Psoas muscle (tissue), 8 donors: ENCODE measurements at places on chromosomes 3 and 15. TPM values are rescaled to one million over a fixed set of nuclear protein-coding genes. Genes with fewer than 3 reads are reported as not detected.

Gene CKMT1A
- total RNA-seq, result not detected

Gene CLDN1
- 0.62 TPM for total RNA-seq

Gene GPR176
- 0.36 TPM for total RNA-seq

Gene ROPN1
- not detected for total RNA-seq

Gene CLDN16
- not detected for total RNA-seq

Gene CTXND1
- not detected for total RNA-seq

Gene DNAH1
- 2.4 TPM for total RNA-seq

Gene LTK
- 0.22 TPM for total RNA-seq

Gene DPH3
- 51.4 TPM for total RNA-seq

- H3K27ac ChIP-seq, result no peak overlapping the region
Observed at GRCh38 chr3:40097131-40098117, 212.1 kb upstream of the EIF1B start.

DNA sequence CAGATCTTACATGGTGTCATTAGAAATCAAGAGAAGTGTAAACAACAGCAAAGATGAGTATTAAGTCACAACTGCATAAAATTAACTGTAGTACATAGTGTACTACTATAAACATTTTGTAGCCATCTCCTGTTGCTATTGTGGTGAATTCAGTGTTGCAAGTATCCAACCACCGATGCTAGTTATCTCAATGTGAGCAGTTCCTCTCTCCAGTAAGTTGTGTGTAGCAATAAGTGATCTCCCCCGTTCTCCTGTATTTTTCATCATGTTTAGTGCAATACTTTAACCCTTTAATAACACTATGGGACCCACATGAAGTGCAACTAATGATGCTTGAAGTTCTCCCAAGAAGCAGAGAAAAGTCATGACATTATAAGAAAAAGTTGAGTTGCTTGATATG, 264.7 kb upstream of the KCNH8 start:
- H3K4me3 ChIP-seq, result no peak overlapping the region
- no peaks in the 10 kb centered on the region for H3K36me3 ChIP-seq
- no peak overlapping the region for H3K27ac ChIP-seq

DNA sequence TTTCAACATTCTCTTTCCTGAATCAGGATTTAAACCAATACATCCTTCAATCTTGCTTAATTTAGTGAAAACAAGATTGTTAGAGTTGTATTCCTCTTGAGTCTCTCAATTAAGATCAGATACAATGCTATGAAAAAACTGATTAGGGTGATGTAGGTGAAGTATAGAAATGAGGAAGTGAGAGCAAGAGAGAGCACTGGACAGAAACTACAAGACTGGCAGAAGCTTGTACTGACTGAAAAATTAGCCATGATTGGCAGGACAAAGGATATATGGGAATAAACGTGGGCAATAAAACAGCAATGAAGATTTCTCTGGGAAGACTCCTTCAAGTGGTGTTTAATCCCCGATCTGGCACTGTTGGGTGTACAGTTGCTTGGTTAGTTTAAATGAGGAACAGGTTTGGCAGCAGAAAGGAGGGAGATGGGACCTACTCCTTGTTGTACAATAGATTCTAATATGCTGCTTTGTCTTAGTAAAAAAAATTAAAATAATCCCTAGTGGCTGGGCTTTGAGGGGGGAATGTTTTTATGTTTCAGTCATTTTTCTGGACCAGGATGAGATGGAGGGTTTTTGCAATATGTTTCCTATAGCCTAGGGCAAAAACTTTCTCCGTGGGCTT, 252.7 kb downstream of the SLC9A9 start:
- no peaks in the 10 kb centered on the region for H3K36me3 ChIP-seq
- H3K27me3 ChIP-seq, result no peaks in the 10 kb centered on the region
- DNase-seq, result no peak
- no peak overlapping the region for H3K4me3 ChIP-seq
- no peak overlapping the region for H3K27ac ChIP-seq

- no peak for DNase-seq
- H3K36me3 ChIP-seq, result no peaks in the 10 kb centered on the region
- H3K4me3 ChIP-seq, result no peak overlapping the region
- H3K27ac ChIP-seq, result no peak overlapping the region
- peaks cover 3% of the 10 kb centered on the region for H3K4me1 ChIP-seq
Observed at GRCh38 chr3:125104639-125105038, 48.8 kb upstream of the HEG1 start.

GRCh38 chr15:39172380-39173281, 408.2 kb upstream of the THBS1 start:
- no peaks in the 10 kb centered on the region for H3K36me3 ChIP-seq
- H3K4me1 ChIP-seq, result no peaks in the 10 kb centered on the region
- no peak for DNase-seq
- no peak overlapping the region for H3K27ac ChIP-seq

DNA sequence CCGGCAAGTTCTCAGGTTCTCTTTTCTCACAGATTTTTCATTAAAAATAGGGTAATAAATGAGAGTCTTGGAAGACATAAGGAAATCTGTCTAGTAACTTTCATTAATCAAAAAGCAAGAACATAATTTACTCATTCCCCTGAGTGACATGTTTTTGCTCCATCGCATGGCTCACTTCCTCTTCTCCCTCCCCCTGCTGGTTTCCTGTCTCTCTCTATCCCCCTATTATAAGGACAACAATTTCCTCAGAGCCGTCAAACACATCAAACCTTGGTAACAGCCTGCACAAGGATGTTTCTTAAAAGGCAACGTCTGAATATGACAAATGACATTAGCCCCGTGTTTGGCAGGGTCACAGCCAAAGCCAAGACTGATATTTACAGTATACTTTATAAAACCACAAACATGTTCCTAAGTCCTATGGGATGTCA, 1149.6 kb downstream of the IGSF11 start:
- no peaks in the 10 kb centered on the region for H3K4me1 ChIP-seq
- DNase-seq, result no peak
- H3K27ac ChIP-seq, result no peak overlapping the region

DNA sequence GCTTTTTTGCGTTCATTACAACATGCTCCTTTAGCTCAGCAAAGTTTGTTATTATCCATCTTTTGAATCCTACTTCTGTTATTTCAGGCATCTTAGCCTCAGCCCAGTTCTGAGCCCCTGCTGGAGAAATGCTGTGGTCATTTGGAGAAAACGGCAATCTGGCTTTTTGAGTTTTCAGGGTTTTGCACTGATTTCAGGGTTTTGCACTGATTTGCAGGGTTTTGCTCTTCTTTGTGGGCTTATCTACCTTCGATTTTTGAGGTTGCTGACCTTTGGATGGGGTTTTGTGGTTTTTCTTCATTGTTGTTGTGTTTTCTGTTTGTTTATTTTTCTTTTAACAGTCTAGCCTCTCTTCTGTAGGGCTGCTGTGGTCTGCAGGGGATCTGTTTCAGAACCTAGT, 137.4 kb downstream of the RSRC1 start:
- H3K27me3 ChIP-seq, result no peaks in the 10 kb centered on the region
- H3K27ac ChIP-seq, result no peak overlapping the region
- no peaks in the 10 kb centered on the region for H3K4me1 ChIP-seq
- no peak for DNase-seq

DNA sequence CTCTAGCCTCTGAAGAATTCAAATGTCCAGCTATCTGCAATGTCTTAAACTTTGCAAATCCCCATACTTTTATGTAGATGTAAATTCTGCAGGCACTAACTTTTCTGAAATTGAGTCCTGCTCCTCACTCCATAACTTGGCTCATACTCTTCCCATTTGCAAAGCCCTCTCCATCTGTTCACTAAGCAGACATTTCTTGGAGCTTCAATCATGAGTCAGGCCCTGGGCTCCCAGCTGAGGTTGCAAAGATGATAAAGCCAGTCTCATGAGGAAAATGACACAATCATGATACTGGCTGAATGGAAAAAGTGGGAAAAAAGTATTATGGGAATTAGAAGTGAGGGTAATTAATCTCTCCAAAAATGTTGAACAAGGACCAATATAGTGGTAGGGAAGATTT, 507.6 kb downstream of the NR2F2 start:
- no peak for DNase-seq
- H3K27me3 ChIP-seq, result peaks cover 2% of the 10 kb centered on the region
- H3K4me3 ChIP-seq, result no peak overlapping the region
- no peaks in the 10 kb centered on the region for H3K36me3 ChIP-seq
- H3K27ac ChIP-seq, result no peak overlapping the region

DNA sequence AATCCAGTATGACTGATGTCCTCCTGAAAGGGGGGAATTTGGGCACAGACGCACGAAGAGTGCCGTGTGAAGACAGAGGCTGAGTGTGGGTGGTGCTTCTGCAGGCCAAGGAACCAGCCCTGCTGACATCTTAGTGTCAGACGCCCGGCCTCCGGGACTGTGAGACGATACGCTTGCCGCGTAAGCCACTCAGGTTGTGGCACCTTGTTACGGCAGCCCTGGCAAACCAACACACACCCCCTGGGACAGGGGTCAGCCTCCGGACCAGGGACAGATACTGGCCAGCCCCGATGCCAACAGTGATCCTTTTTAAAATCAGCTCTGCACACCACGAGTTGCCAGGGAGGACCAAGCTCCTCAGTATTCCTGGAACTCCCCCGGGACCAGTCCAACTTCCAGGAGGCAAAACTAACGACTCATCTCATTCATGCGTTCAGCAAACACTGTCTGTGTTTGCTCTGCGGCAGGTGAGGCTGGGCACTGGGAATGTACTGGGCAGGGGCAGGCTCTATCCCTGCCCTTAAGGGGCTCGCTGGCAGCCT, 21.2 kb upstream of the PIGZ start:
- no peaks in the 10 kb centered on the region for H3K27me3 ChIP-seq
- no peak overlapping the region for H3K27ac ChIP-seq
- no peaks in the 10 kb centered on the region for H3K36me3 ChIP-seq
- H3K4me1 ChIP-seq, result no peaks in the 10 kb centered on the region
- no peak overlapping the region for H3K4me3 ChIP-seq

GRCh38 chr3:45844616-45845015, 2.7 kb upstream of the LZTFL1 start:
- no peaks in the 10 kb centered on the region for H3K27me3 ChIP-seq
- H3K4me3 ChIP-seq, result no peak overlapping the region
- no peaks in the 10 kb centered on the region for H3K36me3 ChIP-seq
- DNase-seq, result no peak
- H3K27ac ChIP-seq, result no peak overlapping the region

DNA sequence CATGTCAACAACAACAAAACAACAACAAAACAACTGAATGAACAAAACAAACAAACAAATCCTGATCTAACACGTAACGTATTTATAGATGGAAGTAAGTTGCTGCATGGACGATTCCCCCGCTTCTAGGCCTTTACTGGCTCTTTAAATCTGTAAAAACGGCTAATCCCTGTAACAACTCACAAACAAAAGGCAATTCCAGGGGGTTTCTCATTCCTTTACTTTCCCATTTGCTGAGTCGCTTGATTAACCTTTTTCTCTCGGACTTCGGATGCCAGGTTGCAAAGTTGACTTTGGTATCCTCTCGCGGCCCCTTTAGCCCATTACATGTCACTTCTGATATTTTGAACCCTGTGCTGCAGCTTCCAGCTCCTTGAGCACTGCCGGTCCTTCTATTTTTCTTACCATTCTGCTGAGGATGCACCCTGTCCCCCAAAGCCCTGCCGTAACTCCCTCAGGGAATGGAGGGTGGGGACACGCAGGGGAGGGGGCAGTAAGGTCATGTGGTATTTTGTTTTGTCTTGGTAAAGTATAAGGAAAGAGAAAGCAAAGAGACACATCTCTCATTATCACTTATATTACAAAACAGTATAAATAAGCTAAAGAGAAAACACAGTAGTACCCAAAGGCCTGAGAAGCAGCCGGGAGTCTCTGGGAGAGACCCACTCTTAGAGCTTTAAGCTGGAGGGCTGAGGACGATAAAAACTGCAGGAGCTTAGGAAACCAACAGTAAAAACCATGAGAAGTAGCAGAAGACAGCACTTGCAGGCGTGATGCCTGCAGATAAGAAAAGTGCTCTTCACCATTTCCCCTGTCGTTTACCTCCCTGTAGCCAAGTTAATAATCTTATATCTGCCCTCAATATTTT, 457.8 kb upstream of the ZNF717 start:
- H3K4me1 ChIP-seq, result no peaks in the 10 kb centered on the region
- no peak overlapping the region for H3K4me3 ChIP-seq
- no peak for DNase-seq

DNA sequence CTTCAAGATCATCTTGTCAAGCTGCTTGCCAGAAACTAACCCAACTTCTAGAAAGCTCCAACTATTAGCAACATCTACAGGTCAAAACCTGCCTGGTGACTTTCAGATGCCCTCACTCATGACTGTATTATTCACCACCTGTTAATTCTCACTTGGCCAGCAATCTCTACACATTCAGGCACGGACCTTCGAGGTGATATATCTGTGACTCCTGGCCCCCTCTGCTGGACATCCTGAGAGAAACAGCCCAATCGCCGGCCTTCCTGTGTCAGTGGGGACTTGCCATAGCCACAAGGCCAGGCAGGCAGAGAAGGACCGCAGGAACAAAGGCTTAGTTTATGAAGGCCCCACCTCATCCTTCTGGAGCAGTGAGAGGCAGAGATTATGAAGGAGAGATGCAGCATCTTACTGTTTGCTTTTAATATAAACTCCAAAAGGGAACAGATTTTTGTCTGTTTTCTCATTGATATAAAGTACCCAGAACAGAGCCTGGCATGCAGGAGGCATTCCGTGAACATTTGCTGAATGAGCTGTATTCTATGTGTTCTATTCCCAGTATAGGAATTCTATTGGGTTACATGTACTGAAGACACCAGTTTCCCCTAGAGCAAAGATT, 24.4 kb upstream of the OCA2 start:
- H3K27ac ChIP-seq, result no peak overlapping the region
- H3K4me1 ChIP-seq, result no peaks in the 10 kb centered on the region
- peaks cover 74% of the 10 kb centered on the region for H3K36me3 ChIP-seq
- peak; percentile 68 for DNase-seq

DNA sequence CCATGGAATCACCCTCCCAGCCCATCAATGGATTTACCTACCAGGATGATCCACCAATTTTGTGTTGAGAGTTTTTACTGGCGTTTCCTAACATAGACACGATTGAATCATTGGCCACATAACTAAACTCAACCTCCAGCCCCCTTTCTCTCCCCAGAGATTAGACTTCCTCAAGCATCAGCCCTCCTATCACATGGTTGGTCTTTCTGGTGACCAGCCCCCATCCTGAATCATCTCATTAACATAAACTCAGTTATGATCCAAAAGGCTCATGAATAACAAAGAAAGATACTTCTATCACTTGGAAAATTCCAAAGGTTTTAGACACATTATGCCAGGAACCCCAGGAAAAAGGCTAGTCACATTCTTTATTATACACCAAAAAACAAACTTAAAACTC, 21.2 kb downstream of the PRKAR2A start:
- H3K4me1 ChIP-seq, result peaks cover 11% of the 10 kb centered on the region
- H3K4me3 ChIP-seq, result no peak overlapping the region
- DNase-seq, result no peak
- no peaks in the 10 kb centered on the region for H3K36me3 ChIP-seq
- H3K27ac ChIP-seq, result no peak overlapping the region

DNA sequence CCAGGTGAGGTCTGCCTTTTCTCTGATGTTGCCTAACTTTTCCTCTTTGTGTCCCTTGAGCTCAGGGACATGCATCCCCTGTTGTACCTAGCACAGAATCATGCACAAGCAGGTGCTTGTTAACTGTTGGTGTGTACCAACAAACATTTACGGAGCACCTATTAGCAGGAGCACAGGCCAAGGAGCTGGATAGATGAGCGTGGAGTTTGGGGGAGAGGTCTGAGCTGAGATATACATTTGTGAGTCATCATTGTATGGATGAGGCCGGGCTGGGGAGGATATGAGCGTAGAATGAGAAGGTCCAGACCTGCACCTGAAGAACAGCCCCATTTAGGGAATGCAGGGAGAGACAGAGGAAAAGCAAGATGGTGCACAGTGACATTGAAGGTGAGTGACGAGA, 53.4 kb downstream of the SMAD3 start:
- no peaks in the 10 kb centered on the region for H3K27me3 ChIP-seq
- H3K4me3 ChIP-seq, result no peak overlapping the region
- H3K36me3 ChIP-seq, result no peaks in the 10 kb centered on the region
- no peak for DNase-seq
